ENCODE measurements at places on chromosomes 5 and 9. TPM values are rescaled to one million over a fixed set of nuclear protein-coding genes. Genes with fewer than 3 reads are reported as not detected.
A peak's percentile ranks its signal among the peaks of the same experiment; 100 is the strongest.

DNA sequence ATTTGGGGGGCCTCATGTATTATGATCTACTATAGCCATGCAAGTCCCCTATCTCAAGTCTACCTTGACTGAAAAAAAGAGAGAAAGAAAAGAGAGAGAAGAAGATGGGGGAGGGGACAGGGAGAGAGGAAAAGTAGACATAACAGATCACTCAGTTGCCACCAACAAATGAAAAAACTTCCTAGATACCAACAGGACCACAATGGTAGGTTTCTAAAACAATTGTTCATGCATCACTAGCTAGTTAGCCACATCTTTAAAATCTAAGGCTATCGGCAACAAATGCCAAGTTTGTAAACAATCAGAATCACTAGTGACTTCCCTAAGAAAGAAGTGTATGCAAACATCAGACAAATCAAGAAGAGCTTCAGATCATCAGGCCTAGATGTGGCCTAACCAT lies 328.2 kb downstream of the BNC2 start:
- DNase-seq: no peak

DNA sequence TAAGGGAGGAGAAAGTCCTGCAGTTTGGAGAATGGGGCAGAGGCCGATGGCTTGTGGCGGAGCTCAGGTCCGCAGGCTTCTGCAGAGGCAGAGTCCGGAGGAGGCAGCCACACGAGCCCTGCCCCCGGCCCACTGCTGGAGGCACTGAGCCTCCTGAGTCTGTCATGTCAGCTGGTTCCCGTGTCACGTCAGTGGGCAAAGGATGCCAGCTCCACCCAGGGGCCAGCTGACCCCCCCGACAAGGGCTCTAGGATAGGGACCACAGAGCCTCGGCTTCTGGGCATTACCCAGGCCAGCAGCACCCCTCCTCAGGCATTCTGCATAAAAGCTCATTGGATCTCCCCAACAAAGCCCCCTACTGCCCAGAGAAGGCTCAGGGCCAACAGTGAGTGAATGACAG lies 8.5 kb downstream of the SH3PXD2B start:
- DNase-seq: no peak

- no peak for DNase-seq
Observed at GRCh38 chr5:171562822-171563221, 143.4 kb downstream of the FGF18 start.

GRCh38 chr5:176818391-176819098 lies 8.2 kb downstream of the UNC5A start:
- no peak for DNase-seq

GRCh38 chr5:139821806-139822552 lies 26.4 kb downstream of the PSD2 start:
- DNase-seq: no peak

GRCh38 chr9:135081264-135081660 lies 6.2 kb upstream of the OLFM1 start:
- no peak for DNase-seq

The DMRT3 gene
- total RNA-seq: not detected

The PCDHB1 gene
- total RNA-seq: not detected

The C1QTNF3 gene
- total RNA-seq: 0.49 TPM

The EIF4E1B gene
- total RNA-seq: not detected

- no peak for DNase-seq
Observed at GRCh38 chr5:117326997-117327396, 752.4 kb upstream of the SEMA6A start.

DNA sequence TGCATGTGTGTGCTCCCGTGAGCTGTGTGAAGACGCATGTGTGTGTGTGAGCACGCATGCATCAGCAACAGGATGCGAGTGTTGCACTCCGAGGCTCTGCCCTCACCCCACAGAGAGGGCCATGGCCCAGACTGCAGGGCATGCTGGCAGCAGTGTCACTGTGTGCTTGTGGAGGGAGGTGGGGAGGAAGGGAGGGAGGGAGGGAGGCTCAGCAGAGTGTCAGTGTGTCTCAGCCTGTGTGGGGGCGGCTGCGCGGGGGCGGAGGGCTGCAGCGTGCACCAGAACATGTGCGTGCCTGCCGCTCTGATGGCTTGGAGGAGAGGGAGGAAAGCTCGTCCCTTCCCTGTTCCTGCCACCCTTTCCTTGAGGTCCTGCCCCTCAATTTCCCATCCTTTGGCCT lies 5.3 kb downstream of the CAMK2A start:
- no peak for DNase-seq

The AKNA gene
- total RNA-seq: 6.3 TPM

DNA sequence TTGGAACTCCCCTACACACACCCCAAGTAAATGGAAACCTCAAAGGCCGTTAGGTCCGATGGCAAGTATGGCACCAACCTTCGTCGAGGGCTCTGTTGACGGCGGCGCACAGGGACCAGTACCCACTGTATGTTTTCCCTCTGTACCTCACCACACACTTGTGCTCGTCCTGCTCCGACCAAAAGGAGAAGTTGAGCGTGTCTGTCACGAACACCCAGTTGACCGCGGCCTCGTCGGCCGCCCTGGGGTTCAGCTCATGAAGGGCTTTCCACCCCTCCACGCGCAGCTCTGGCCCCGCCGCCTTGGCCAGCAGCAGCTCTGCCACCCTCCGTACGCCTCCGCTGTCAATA lies 24.0 kb downstream of the HNRNPK start:
- DNase-seq: peak; percentile 46

The DRD1 gene
- not detected for total RNA-seq

GRCh38 chr5:161230221-161230620 lies 316.3 kb downstream of the GABRB2 start:
- DNase-seq: no peak

The TSSK1B gene
- not detected for total RNA-seq
